Fibroblast of villous mesenchyme (primary cell): ENCODE measurements at places on chromosomes 12 and 14. TPM values are rescaled to one million over a fixed set of nuclear protein-coding genes. Genes with fewer than 3 reads are reported as not detected.

The SLC6A13 gene
- total RNA-seq, result not detected in 2 replicates

The ANKLE2 gene
- total RNA-seq, result 94.4 and 118 TPM in 2 replicates

The FGD6 gene
- total RNA-seq, result 11.9 and 18.1 TPM in 2 replicates

The CSRP2 gene
- total RNA-seq, result 64.3 and 131 TPM in 2 replicates

The PTPRB gene
- total RNA-seq, result 0.43 and 0.97 TPM in 2 replicates

The GALNT16 gene
- under 0.01 TPM in 2 replicates for total RNA-seq

The SLC25A47 gene
- total RNA-seq, result not detected in 2 replicates

The ACOT6 gene
- total RNA-seq, result under 0.01 TPM in 1 of 2 replicates, not detected in the other

The NGB gene
- total RNA-seq, result not detected in 2 replicates

DNA sequence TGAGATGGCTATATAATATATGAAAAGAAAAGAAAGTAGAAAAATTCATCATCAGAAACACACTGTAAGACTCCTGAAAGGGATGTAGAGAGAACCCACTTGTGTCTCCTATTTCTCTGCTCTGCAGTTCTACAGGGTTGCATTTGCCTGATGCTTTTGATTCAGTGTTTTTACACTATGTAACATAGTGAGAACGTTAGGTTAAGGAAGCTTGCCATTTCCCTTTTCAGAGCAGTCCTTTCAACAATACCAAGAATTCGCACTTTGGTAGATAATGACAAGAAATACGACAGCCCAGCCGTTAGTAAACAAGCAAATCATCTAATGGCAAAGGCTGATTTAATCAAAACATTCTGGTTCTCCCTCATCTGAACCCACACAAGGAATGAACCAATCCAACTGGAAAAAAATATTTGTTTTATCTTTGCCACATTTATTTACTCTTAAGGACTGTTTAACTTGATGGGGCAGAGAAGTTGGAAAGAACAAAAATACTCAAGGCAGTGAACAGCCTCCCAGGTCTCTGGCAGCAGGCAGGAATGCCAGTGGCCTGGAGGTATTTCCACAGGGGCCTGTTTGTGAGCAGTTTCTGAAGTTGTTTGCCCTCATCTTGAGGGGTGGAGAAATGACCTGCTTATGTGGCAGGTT is 30.8 kb upstream of the SOCS2 start:
- no peak for DNase-seq

GRCh38 chr12:92769124-92769901 is 66.5 kb downstream of the PLEKHG7 start:
- no peak for DNase-seq

GRCh38 chr14:90677484-90678050 is 138.7 kb downstream of the TTC7B start:
- DNase-seq, result peak; percentile 90

DNA sequence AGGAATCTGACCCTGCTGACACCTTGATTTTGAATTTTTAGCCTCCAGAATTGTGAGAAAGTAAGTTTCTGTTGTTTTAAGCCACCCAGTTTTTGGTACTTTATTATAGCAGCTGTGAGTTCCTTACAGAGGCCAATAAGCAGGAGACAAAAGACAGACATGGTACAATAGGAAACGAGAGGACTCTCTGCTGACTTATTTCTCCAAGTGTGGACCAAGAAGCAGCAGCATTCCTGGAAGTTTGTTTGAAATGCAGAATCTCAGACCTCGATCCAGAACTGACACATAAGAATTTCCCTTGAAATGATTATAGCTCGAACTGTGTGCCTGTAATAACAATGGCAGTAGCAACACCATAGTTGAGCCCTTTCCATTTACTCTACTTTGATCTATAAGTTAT is 31.9 kb upstream of the LUM start:
- peak; percentile 17 for DNase-seq

DNA sequence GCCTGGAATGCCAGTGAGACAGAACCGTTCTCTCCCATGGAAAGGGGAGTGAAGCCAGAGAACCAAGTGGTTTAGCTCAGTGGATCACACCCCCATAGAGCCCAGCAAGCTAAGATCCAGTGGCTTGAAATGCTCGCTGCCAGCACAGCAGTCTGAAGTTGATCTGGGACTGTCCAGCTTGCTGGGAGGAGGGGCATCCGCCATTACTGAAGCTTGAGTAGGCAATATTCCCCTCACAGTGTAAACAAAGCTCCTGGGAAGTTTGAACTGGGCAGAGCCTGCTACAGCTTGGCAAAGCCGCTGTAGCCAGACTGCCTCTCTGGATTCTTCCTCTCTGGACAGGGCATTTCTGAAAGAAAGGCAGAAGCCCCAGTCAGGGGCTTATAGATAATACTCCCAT is 374.3 kb upstream of the DCN start:
- no peak for DNase-seq

GRCh38 chr12:24768415-24768814 is 180.5 kb downstream of the BCAT1 start:
- no peak for DNase-seq

DNA sequence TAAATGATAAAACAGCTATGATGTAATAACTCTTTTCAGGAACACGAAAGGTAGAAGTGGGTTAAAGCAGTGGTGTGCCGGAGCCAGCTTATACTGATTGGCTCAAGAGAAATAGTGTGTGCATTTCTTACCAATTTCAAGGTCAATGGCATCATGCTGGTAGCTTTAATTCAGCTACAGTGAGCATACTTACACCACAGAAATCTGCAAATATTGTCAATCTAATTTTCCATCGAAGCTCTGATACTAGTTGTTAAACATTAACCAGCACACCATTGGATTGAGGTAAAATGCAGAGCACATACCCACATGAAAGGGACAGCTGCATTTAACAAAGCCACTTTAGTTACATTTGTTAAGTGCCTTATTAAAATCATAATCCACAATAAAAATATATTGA is 225.7 kb downstream of the KCNC2 start:
- DNase-seq, result no peak

- DNase-seq, result no peak
Observed at GRCh38 chr14:76863724-76864407, 37.7 kb downstream of the LRRC74A start.

DNA sequence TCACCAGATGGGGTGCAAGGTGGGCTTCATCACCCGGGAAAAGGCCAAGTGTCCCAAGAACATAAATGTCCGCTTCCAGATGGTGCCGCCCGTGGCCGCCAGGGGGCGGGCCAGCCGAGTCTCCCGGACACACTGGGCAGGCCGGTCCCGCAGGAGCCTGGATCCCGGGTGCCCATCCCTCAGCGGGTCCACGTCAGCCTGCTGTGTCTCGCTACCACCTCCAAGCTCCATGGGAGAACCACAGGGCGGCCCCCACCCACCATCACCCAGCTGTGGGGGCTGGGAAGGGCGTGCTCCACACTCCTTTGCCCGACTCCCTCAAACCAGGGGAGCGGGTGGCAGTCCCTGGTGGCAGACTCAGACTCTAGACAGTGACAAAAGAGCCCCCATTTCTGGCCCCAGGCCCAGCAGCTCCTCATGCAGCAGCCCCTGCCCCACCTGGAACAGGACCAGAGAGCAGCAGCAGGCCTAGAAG is 22.0 kb upstream of the NUDT14 start:
- DNase-seq, result peak; percentile 67

DNA sequence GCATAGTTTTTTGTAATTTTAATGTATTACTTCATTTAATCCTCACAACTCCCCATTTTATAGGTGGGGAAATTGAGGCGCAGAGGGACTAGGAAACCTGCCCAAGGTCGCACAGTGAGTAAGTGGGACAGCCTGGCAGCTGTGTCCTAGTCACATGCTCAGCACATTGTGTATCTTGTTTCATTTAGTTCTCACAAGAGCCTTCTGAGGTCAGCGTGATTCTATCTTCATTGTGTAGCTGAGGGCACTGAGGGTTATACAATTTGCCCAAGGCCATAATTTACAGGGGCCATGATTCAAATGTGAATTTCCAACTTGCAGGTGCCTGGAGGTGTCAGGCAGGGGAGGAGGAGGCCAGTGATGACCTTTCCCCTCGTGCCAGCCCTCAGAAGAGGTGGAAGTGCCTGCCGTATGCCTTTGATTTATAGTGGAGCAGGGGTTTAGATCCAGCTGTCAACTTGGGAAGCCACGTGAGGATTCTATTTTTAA is 30.3 kb upstream of the SMOC1 start:
- DNase-seq, result no peak

- no peak for DNase-seq
Observed at GRCh38 chr14:57785058-57785457, 80.8 kb downstream of the SLC35F4 start.

DNA sequence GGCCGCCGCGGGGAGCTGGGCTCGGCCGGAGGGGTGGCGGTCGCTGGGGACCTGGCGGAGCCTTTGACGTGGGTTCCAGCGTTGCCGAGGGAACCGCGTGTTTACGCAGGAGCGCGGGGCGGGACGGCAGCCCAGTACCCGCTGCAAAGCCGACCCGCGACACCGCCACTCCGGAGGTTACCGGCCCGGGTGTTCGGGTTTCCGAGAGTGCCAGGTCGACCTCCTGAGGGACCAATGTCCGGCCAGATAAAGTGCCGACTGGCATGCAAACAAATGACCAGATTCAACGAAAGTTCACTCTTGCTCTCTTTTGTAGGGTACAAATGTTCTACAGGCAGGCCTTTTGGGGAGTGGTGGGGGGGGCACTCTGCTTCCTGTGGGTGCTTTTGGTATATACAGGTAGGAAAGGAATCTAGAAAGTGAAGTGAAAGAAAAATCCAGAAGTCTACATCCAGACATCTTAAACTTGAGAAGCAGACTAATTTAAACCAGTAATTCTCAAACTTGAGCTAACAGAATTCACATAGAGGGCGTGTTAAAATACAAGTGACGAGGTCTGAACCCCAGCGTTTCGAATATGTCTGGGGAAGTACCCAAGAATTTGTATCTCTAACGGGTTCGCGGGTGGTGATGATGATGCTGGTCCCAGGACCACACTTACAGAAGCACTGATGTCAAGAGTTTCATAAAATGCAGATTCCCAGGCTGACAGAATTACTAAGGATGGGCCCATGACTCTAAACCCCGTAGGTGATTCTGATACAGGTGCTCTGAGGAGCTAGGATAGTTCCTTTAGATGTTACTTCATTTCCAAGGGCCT is at the start of gene GPR135:
TSS of gene GPR135 (minus strand) at position 65 of the 820 bp plus-strand sequence. CDS start 154 bp downstream, outside the sequence.
- DNase-seq, result no peak

DNA sequence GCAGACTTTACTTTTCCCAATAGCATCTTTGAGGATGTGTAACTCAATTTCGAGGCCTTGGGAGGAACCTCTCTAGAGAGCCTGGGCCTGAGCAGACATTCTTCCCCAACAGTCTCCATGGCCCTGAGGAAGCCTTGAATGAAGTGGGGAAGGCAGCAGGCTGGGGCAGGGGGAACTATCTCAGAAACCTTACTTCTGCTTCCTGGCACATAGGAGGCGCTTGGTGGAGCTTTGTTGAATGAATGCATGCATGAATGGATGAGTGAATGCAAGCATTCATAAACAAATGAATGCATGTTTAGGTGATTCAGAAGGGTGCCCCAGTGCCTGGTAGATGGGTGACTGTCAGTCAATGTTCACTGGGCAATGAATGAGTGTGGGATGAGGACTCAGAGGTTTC is 58.3 kb downstream of the GALNT16 start:
- DNase-seq, result no peak

DNA sequence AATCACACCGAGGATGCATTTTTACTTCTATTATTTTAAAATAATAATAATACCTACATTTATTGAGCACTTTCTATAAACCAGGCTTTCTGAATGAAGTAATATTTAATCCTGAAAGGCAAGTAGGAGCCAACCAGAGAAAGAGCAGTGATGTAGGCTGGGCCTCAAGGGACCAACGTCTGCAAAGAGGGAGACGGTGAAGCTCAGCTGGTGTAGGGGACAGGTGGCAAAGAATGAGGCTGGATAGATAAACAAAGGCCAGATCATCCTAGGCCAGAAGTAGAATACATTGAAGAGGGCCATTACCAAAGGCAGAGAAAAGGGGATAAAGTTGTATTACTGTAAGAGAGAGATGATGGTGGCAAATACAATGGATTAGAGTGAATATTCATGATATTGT is 810 bp upstream of the TMBIM4 start:
- DNase-seq, result no peak

DNA sequence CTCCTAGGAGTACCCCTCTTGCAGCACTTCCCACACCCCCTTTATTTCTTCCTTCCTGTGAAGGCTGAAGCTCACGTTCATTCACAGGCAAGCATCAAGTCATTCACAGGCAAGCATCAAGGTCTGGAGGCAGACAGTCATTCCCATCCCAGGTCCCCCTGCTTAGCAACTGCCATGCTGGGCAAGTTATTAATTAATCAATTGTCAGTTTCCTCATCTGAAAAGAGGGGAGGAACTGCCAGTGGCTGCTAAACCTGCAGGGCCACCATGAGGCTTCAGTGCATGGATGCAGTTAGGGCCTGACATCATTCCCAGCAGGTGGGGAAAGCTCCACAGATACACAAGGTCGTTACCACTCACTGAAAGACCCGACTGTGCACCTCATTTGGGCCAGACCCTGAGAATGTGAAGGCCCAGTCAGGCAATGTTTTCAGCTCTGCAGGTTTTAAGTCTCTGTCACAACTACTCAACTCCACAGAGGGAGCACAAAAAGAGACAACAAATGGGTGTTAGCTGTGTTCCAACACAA is 85.0 kb upstream of the GPR68 start:
- DNase-seq, result no peak

- no peak for DNase-seq
Observed at GRCh38 chr12:76234741-76235140, 113.5 kb downstream of the BBS10 start.

GRCh38 chr14:99382071-99382470 is 98.6 kb downstream of the SETD3 start:
- DNase-seq, result no peak

DNA sequence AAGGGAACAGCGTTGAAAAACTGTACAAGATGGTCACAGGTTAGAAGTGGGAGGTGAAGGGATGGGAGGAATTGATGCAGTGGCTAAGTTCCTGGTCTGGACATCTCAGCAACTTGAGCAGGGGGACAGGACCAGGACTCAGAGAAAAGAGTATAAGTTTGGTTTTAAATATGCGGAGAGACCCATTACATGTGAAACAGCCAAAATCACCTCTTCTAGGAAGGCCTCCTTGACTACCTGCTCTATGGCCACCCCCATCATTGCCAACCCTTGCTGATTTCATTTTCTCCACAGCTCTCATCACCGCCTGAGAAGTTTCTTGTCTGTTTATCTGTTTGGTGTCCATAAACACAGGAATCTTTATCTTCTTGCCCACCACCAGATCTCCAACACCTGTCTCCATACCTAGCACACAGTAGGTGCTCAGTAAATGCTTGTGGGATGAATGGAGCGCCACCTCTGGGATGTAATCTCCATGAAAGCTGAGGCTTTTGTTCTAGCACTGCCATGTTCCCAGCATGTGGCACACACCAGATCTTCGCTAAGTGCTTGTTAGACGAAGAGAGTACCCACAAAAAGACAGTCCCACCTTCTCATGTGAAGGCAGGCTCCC is 11.2 kb upstream of the PHETA1 start:
- no peak for DNase-seq

DNA sequence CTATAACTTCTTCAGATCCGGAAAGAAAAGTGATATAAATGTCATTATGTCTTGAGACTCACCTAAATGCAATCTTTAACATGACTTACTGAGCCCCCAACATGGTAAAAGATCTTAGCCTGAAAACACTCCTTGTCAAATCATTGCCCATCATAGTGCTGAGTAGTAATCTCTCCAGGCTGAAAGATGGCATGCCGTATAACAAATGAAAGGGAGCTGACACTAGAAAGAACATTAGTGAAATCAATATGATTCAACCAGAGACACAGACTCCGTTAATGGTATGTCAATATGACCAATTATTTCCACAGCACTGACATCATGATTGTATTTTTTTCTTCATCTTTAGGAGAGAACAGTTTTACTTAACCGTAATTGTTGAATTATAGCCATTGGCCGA is 54.4 kb downstream of the BICD1 start:
- no peak for DNase-seq
